ENCODE measurements at places on chromosomes 2 and 18.

DNA sequence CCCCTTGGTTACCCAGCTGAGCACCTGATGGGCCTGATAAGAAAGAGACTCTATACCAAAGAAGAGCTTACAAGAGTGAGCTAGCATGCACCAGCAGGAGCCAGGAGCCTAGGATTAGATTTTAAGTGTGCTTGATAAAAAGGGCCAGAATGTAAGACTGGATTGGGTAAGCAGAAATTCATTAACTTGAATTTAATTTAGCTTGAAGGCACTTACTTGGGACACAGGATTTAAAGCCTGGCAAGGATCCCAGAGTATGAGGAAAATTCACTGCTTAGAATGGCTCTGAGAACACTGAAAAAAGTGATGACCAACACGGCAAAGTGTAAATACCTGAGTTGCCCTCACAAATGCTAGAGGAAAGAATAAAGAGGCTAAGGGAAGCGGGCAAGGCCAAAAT lies 91.3 kb upstream of the RBBP8 start:
- no peak for DNase-seq

DNA sequence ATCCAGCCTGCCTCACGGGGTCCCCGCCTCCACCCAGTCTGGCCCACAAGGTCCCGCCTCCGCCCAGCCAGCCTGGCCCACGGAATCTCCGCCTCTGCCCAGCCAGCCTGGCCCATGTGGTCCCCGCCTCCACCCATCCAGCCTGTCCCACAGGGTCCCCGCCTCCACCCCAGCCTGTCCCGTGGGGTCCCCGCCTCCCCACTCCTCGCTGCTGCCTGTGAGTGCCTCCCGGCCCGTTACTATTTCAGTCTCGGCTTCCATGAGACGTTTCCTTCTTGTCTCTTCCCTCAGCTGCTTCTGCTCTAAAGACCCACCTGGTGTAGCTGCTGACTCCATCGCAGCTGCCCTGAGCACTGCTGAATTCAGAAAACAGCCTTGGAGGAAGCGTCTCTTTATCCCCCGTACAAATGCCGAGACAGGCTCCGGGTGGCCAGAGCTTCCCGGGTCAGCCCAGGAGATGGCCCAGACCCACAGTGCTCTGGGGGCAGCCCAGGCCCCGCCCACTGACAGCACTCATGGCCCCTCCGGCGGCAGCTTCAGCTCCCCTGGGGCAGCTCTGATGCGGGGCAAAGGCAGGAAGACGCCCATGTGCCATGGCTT lies 69.8 kb downstream of the NFATC1 start:
- no peak for DNase-seq

- no peak for DNase-seq
These were observed 58.8 kb upstream of the HDAC4 start for GRCh38 chr2:239459606-239460005.

DNA sequence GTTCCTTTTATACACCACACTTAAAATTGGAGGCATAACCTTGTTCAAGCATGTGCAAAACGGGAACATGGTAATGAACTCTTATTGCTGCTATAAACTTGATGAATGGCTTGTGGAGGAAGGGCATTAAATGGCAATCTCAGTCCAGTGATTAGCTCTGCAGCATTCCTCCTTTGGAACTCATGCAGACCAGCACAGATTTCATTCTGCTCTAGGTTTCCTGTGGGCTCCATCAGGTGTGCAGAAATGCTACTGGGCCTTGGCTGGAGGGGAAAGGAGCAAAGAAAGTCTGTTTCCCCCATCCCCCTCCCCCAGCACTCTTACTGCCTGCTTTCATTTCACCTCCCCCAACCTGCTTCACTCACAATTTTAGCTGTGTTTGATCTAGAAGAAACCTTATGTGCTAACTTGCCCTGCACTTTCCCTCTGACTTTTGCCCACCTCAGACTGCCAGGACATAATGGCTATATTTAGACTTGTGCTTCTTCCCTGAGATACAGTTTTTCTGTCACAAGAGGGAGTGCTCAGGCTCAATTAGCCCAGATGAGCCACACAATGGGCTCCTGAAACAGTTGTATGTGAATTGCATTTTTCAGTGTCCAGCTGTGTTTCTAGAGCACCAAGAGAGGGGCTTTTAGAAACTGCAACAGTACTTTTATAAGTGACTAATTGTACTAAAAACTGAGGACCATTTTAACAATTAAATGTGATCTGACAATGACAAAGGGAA lies 109.8 kb downstream of the FSHR start:
- DNase-seq: no peak

GRCh38 chr2:12728221-12728777 lies 11.6 kb downstream of the TRIB2 start:
- no peak for DNase-seq

- no peak for DNase-seq
These were observed 36.8 kb upstream of the IGFBP2 start for GRCh38 chr2:216596236-216596979.

DNA sequence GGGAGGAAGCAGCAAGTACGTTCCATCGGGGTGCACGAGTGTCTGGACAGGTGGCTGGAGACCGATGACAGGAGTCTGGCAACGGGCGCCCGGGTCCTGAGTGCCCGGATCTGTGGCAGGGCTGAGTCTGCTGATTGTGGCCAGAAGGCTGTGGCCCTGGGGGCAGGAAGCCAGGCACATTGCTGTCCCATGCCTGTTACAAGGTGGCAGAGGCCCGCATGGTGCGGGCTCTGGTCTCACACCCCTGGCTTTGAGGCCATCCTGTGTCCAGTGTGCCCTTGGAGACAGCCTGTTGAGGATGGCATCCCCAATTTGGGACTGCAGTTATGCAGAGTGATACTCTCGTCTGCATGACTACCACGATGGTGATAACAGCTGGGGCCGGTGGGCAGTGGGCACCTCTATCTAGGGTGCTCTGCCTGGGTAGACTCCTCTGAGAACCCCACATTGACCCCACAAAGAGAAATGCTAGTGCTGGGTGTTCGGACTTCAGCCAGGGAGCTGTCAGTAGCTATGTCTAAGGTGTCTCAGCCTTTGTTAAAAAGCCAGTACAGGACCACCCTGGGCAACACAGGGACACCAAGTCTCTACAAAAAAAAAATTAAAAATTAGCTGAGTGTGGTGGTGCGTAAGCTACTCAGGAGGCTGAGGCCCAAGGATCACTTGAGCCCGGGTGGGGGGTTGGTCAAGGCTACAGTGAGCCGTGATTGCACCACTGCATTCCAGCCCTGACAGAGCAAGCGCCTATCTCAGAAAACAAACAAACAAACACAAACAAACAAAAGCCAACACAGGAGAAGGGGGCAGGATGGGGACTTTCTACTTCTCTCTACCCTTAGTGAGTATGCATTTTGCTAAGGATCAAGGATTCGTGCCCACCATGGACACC lies 88.3 kb downstream of the RHOB start:
- DNase-seq: no peak

Data from D721Med (cell line).